ENCODE measurements at places on chromosomes 5 and 9.
A peak's percentile ranks its signal among the peaks of the same experiment; 100 is the strongest.

GRCh38 chr9:79565245-79565644, 6.5 kb upstream of the TLE4 start:
- peak; percentile 48 for DNase-seq

DNA sequence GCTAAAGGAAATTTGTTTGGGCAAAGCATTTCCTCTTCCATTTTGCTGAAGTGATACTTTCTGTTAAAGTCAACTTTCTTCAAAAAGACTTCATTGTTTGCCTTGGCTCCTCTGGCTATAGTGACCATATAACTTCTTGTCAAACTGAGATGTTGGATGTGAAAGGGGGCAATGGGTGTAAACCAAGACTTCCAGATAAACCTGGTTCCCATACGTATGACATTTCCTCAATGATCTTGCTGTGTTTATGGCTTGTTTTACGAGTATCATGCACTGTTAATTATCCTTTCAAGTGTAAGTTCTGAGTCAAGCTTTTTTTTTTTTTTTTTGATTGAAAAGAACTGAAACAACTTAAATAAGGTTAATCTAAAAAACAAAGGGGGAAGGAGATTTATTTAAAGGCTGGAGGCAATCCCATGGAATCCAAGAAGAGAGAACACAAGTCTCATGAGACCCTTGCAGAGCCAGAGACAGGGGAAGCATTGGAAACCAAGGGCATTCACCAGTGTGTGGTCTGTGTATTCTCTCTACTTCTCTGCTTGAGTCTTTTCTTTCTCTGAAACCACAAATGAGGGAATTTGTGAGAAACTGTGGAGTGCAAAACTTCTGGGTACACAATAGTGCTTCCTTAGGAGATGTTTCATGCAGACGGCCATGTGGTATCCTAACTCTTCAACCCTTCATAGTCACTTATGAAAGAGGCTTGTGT, 335.3 kb downstream of the RAB3C start:
- DNase-seq, result no peak

GRCh38 chr5:28808967-28809810, 1770.8 kb upstream of the CDH9 start:
- DNase-seq, result no peak

- DNase-seq, result no peak
Measured at GRCh38 chr5:34625246-34625645, 30.9 kb upstream of the RAI14 start.

GRCh38 chr9:3214741-3215140, 311.1 kb downstream of the RFX3 start:
- DNase-seq, result no peak

DNA sequence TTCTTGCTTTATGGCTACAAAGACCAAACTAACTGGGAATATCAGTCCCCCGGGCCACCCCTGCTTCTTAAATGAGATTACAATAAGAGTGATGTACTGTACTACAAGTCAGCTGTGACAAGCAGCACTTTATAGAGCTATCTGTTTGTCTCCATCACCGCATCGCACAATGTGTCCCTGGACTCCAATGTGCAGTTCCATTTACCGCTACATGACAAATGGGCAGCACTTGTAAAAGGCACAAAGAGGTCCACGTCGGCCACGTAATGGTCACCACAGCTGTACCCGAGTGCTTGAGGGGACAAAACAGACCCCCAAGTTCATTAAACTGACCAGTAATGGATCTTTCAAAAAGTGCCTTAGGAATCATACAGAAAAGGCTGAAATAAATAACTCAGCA, 54.1 kb downstream of the PSMB7 start:
- DNase-seq, result no peak

- no peak for DNase-seq
Measured at GRCh38 chr9:130745210-130745800, 51.7 kb downstream of the EXOSC2 start.

DNA sequence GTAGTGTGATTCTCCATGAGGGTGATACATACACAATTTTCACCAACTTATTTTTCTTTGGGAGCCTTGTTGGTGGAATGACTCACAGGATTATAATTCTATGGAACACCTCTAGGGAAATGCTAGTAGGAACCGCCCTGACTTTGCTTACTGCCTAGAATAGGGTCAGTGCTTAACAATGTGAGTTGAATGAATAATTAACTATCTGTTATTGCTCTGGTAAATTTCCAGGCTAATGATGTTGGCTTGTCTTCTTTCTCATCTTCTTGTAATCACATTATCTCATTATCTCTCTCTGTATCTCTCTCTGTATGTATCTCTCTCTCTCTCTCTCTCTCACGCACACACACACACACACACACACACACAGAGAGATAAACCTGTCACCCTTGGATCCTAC, 291.1 kb downstream of the TRIM32 start:
- no peak for DNase-seq

DNA sequence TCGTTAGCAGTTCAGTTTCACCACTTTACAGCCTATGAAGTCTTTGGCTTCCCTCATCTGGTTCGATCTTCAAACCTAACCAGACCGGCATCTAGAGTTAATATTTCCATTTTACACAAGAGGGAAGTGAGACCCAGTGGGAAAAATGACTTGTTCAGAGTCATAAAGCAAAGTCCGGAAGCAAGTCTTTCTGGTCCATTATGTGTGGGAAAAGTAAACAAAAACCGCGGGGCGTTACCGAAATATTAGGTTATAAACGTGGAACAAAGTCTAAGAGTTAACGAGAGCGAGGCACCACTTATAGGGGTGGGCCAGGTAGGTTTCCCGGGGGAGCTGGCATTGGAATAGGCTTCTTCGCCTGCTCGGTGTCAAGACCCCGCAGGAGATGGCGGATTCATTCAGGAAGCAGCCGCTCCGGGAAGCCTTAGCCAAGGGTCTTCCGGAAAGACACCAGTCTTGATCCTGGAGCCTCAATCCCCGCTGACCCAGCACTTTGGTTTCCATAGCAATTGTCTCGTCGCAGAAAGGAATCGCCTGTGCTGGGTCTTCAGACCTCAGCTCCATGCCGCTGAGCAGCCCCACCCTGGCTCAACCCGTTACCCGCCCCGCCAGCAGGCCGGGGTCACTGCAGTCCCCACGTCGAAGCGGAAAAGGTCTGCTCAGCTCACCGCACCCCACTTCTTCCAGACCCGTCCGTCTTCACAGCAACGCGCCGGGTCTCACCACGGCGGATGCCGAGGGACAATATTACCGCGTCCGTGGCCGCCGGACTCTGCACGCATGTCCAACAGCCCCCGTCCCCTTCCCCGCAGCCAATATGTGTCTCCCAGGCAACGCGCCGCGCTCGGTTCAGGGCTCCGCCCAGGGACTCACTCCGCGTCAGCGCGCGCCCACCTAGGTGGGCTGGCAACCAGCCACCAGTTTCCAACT, at the start of gene C5orf52:
TSS of gene C5orf52 (plus strand) at position 872 of the 930 bp plus-strand sequence. CDS start 82 bp downstream, outside the sequence.
- DNase-seq, result peak; percentile 25

- no peak for DNase-seq
Measured at GRCh38 chr9:83503866-83504265, 34.3 kb downstream of the FRMD3 start.

DNA sequence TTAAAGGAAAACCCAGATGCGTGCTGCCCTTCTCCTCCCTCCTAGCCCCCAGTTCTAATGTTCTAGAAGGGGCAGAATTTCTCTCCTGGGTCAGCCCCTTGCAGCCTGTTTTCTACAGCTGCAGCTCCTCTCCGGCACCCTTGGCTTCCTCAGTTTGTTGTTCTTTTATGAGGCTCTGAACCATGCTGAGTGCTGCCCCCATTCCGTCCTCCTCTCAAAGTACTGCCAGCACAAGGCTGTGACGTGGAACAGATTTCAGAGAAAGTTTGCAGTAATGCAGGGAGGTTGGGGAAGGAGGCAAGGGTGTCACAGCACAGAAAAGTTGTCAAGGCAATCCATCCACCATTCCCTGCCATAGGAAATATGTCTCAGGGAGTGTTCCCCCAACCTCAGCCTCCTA, 63.3 kb downstream of the RGS3 start:
- no peak for DNase-seq

GRCh38 chr9:76927540-76928240, 21.8 kb upstream of the PRUNE2 start:
- DNase-seq, result no peak

DNA sequence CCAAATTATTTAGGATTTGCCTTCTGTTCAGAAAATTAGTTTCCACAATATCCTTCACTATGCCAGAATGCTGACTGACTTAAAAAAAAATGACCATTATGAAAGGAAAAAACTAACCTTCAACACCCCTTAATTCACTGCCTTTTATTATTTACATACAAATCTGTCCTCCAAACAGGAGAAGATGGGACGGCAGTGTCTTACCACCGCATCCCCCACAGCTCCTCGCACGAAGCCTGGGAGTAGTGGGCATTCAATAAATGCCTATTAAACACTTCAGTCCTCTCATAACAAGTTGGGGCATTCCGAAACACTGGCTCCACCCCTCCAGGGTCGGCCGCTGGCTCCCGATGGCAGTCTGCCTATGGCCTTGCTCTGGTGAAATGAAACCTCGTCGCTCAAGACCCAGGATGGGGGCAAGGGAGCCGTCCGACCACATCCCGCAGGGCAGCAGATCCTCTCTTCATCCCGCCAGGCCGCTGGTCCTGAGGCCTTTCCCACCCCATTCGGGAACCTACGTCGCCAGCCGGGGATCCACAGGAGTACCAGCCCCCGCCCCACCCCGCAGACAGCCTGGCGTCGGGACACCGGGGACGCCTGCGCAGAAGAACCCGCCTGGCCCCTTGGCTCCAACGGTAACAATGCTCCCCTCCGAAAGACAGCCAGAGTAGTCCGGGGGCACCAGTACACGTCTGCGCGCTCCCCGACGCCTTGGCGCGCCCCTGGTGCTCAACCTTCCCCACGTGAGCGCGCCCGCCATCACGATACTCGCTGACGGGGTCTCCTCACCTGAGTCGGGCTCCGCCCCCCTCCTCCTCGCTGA, 613 bp downstream of the ZBTB5 start:
- peak; percentile 77 for DNase-seq

DNA sequence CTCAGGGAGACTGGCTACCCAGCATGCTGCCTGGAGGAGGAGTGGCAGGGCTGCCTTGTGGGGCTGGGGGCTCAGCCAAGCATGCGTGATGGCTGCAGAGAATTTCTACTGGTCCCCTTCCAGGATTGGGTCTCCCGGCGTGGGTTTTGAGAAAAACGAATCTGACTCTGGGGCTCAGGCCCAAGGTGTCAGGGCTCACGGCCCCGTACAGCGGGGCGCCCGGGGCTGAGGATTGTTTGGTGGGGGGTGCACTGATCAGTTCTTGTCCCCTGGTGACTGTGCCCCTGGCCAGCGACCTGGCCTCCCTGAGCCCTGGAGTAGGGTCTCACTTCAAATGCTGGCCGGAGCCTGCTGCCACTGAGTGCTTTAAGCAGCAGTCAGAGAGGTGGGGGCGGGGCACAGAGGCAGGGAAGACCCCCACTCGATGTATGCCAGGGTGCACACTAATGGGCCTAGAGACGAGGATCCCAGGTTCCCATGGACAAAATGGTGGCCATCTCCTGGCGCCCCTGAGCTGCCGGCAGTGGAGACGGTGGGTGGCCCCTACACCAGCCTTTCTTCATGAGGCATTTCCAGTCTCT, 45.5 kb upstream of the RNU6ATAC start:
- DNase-seq, result no peak

DNA sequence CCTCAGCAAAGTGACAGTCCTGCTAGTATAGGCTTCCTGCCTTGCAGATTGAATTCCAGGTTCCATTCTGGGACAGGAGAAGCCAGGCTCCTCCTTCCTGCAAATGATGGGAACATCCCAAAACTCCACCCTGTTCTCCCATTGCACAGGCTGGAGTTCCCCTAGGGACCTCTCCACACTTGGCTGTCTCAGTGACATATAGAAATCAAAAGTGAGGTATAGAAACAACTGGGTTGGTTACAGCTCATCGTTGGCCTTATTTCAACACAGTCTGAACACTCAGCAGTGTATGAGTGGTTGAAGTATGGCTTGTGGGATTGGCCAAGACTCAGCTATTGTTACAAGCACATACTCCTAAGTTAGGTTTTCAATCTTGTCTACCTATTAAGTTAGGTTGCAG, 157.8 kb upstream of the FTMT start:
- DNase-seq, result no peak
